Upper lobe of right lung (tissue), 1 donor: ENCODE measurements at places on chromosomes 11 and 22. TPM values are rescaled to one million over a fixed set of nuclear protein-coding genes. Genes with fewer than 3 reads are reported as not detected.

The PRDX5 gene
- total RNA-seq = 176 TPM

The KDM4D gene
- 0.52 TPM for total RNA-seq

The GLB1L3 gene
- total RNA-seq = 0.43 TPM

The CRYBB1 gene
- total RNA-seq = 0.55 TPM

The BCO2 gene
- 7.7 TPM for total RNA-seq

The PNPLA3 gene
- 3.7 TPM for total RNA-seq

The TNNI2 gene
- 6.9 TPM for total RNA-seq

The CCDC116 gene
- 0.69 TPM for total RNA-seq

The PGGHG gene
- total RNA-seq = 105 TPM

The TSPAN18 gene
- total RNA-seq = 46.4 TPM

The YWHAH gene
- 154 TPM for total RNA-seq

The OR8I2 gene
- total RNA-seq = not detected

The NDUFA6 gene
- 46.2 TPM for total RNA-seq

The KCNJ1 gene
- total RNA-seq = 0.23 TPM

The CCDC73 gene
- not detected for total RNA-seq

The KCNK7 gene
- 1.3 TPM for total RNA-seq

The SMC1B gene
- total RNA-seq = not detected

The KCNK4 gene
- total RNA-seq = not detected

The HBE1 gene
- not detected for total RNA-seq

The KRTAP5-10 gene
- total RNA-seq = not detected
